ENCODE measurements at places on chromosomes 7 and 10.

- no peak for DNase-seq
Observed at GRCh38 chr7:32025381-32026082, 44.7 kb downstream of the PDE1C start.

GRCh38 chr10:5490032-5490431, 9.3 kb downstream of the CALML5 start:
- no peak for DNase-seq

- DNase-seq, result no peak
Observed at GRCh38 chr7:70734411-70734810, 397.5 kb upstream of the GALNT17 start.

GRCh38 chr7:1168422-1168821, 8.4 kb upstream of the ZFAND2A start:
- DNase-seq, result no peak

DNA sequence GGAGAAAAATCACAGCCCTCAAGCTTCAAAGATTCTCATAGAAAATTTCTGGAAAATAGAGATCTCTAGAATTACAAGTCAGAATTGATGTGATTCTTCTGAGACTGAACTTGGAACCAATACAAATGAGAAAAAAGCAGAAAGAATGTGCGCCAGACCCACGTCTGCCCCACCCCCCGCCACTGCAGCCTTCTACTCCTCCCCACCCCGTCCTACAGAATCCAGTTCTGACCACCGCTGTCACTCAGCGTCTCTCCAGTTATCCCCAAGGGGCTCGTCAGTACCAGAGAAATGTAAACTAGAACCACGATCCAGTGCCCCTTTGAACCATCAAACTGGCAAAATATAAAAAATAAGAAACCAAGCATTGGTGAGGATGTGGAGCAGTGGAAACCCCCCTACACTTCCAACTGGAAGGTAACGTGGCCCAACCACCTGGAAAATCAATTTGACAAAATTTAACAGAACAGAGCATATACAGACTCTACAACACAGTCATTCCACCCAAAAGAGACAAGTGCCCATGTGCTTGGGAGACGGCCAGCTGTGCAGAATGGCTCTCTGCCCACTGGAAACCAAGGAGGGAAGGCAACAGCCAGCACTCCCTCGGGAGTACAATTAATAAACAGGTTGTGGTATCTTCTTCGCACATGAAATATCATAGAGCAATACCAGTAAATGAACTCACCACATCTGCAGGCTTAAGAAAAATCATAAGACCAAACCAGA, 397.9 kb downstream of the TNS3 start:
- no peak for DNase-seq

- DNase-seq, result peak; percentile 83
Observed at GRCh38 chr10:34295142-34295548, 520.0 kb downstream of the PARD3 start.

DNA sequence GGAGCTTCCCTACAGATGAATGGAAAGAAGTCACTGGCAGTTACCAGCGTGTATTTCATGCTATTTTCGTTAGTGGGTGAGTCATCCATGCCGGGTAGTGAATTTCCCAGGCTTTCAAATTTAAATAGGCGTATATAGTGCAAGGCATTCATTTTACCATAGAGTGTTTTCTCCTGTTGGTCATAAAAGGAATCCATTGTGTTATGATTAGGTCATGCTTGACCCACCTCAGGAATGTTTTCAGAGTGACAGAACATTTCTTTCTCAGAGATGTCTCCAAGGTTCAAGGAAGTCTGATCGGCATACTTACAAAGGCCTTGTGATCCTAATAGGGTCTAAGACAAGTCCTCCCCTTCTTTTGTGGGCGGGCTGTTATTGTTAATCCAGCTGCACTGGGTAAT, 110.7 kb downstream of the AKR1D1 start:
- DNase-seq, result no peak

DNA sequence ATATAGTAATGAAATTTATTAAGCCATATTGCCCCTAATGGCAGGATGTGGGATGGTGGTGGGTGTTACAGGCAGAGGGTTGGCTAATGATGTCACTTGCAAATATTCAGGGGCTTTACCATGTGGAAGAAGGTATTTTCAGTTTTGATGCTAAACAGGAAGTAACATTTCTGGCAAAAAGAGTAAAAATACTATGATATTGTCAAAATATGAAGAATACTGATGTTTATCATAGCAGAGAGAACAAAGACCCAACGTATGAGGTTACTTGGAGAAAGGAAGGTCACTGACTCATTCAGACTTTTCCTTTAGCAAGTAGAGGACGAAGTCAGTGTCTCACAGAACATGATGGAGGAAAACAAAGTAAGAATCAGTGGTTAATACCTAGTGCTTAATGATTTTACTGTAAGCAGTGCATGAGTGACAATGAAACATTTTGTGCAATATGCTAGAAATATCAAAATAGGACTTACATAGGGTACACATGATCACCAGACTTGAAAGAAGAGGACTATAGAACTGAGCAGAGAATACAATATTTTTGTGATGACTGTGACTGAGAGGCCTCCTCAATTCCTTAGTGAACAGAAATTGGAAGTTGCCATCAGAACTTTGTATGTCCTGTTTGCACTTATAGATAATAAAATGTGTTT, 89.7 kb upstream of the STEAP4 start:
- DNase-seq, result no peak

- DNase-seq, result no peak
Observed at GRCh38 chr10:86373828-86374227, 7.2 kb upstream of the GRID1 start.
